ENCODE measurements at places on chromosomes 12 and 14.

GRCh38 chr14:69464829-69465228 lies 19.7 kb upstream of the PLEKHD1 start:
- DNase-seq: no peak

DNA sequence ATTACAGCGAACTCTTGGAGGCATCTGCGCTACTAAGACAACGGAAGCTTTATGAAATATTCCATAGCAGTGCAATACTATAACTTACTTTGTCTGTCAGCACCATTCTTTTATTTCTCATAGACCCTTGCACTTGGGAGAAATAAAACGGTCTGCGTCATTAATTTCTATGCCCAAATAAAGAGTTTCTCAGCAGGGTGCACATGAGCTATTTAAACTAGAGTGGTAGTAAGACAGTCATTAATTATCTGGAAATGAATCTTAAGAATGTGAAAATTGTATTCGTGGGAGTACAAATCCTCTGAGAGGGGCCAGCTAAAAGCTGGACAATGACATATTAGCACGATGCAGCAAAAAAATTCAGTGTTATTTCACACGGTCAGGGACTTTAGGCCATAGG lies 903.4 kb upstream of the FOXG1 start:
- no peak for DNase-seq

DNA sequence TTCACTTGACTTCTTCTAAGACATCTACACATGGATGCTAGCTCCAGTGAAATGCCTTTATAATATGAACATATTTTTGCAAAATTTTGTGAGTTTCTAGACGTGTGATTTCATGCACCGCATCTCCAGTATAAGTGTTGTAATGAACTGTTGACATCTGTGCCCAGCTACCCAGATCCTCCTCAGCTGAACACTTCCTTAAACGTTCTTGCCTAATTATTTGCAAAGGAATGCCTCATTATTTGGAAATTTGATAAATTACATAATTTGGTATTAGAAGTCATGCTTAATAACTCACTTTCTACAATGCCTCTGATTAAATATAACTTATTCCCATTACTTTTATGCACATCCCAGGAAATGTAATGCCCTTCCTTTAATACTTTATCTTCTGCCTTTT lies 14.0 kb downstream of the OR11G2 start:
- no peak for DNase-seq

- DNase-seq: no peak
Measured at GRCh38 chr14:22998329-22999012, 11.5 kb downstream of the C14orf93 start.

DNA sequence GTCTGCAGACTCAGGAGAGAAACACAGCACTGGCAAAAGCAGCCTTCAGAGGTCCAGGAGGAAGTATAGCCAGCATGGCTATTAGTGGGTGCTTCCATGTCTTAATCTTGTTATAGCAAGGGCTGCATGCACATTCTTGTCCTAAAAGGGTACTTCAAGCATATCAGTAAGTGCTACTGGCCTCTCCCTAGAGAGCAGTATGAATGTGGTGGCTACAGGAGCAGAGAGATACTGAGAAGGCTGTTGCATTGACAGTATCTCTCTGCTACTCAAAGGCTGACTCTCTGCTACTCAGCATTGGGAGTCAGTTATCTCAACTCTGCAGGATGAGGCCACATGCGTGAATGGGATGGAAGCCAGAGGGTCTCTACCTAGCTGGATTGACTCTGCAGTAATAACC lies 2.0 kb downstream of the GARIN6 start:
- DNase-seq: no peak

GRCh38 chr14:32224737-32225377 lies 21.8 kb upstream of the RNU6-8 start:
- no peak for DNase-seq

DNA sequence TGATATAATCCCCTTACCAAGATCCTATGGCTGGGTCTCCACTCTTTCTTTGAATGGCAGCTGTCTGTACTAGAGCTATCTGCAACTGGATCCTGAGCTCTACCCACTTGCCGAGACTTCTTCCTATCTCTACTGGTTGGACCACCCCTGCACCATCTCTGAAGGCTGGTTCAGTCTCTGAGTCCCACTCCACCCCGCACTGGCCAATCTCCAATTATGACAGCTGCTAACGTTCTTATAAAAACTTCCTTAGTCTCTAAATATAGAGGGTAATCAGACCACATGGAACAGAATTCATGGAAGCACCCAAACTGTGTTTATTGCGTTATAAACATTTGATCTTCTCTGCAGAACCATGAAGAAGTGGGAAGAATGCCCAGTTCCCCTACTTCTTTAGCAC lies 186.6 kb upstream of the EEA1 start:
- DNase-seq: no peak

- no peak for DNase-seq
Measured at GRCh38 chr14:102131741-102132140, 8.0 kb upstream of the WDR20 start.

GRCh38 chr12:111117017-111117416 lies 196.6 kb upstream of the MYL2 start:
- no peak for DNase-seq

GRCh38 chr14:67955261-67955660 lies 135.7 kb downstream of the RAD51B start:
- no peak for DNase-seq

GRCh38 chr12:132909030-132909368 lies 21.6 kb upstream of the CHFR start:
- DNase-seq: no peak

- no peak for DNase-seq
Measured at GRCh38 chr14:33740531-33740930, 210.3 kb downstream of the EGLN3 start.

DNA sequence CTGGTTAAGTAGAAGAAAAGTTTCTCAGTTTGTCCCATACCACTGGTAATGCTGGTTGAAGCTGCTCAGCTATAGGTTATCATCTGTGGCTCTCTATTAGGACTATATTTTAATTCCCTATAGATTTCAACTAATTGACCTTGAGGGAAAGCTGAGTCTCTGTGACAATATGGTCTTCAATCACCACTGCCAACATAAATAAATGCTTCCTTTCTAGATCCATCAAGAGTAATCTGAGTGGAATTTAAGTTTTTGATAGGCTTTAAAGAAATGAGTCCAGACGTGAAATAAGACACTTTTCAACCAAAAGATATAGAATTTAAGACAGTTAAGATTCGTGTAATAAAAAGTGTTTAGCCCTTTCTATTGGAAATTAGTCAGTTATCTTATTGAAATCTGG lies 63.5 kb upstream of the MYF6 start:
- no peak for DNase-seq

- no peak for DNase-seq
Measured at GRCh38 chr12:81758421-81759189, 545 bp downstream of the PPFIA2 start.

- DNase-seq: no peak
Measured at GRCh38 chr14:103961928-103962578, 19.7 kb upstream of the RD3L start.

DNA sequence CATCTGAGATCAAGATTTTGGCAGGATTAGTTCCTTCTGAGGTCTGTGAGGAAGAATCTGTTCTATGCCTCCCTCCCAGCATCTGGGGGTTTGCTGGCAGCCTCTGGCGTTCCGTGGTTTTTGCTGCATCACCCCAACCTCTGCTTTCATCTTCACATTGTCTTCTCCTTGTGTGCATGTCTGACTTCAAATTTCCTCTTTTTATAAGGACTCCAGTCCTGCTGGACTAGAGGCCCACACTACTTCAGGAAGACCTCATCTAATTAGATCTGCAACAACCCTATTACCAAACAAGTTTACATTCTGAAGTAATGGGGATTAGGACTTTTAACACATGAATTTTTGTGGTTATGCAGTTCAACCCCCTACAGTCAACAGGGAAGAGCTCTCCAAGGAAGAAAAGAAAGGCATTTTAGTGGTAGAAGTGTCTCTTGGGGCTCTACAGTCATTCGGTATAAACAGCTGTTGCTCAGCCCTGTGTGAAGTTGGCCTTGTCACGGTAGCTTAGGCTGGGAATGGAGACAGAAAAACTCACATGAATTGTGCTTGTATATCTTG lies 89.7 kb downstream of the CAND1 start:
- DNase-seq: no peak

- no peak for DNase-seq
Measured at GRCh38 chr12:75959060-75959459, 72.5 kb downstream of the PHLDA1 start.

GRCh38 chr14:88868558-88869159 lies 44.2 kb downstream of the TTC8 start:
- no peak for DNase-seq

DNA sequence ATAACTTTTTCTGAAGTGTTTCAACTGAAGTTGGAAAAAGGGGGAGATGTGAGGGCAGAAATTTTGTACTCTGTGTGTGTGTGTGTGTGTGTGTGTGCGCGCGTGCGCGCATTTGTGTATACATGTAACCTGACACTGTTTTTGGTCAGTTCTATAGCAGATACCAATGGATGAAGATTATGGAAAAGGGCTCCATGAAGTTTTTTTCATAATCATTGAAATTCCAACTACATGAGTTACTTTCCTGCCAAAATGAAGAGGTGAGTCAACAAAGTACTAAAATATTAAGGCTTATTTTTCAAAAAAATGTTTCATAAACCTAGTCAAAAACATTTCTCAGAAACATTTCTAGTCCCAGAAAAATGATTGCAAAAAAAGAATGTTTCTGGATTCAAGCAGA lies 25.7 kb upstream of the CERS5 start:
- no peak for DNase-seq

DNA sequence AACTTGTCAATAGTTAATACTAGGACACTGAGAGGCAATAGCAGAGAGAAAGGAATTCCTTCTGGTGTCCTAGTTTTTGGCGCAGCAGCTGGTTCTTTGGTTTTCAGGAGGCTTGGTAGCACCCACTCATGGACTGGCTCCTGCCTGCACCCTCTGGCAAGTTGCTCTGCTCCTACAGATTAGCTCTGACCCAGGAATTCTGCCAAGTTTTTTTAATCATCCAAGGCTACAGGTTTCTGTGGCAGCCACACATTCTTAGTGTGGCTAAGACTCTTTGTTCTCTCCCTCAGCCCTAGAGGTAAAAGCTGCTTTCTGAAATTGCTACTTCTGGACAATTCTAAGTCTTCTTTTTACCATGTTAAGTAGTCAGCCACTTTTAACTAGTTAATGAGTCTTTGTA lies 72.0 kb upstream of the FKBP4 start:
- DNase-seq: no peak

GRCh38 chr12:74644681-74645080 lies 107.0 kb downstream of the ATXN7L3B start:
- no peak for DNase-seq

GRCh38 chr12:113725557-113725876 lies 240.6 kb downstream of the RBM19 start:
- no peak for DNase-seq

GRCh38 chr14:59695198-59695597 lies 118.6 kb upstream of the CCDC175 start:
- no peak for DNase-seq

- no peak for DNase-seq
Measured at GRCh38 chr14:49623941-49624839, 3.6 kb downstream of the MGAT2 start.
